ENCODE measurements at places on chromosomes 16 and 17.

GRCh38 chr16:27611340-27611739, 61.4 kb downstream of the KATNIP start:
- DNase-seq: no peak

- DNase-seq: no peak
These were observed 14.7 kb downstream of the GSPT1 start for GRCh38 chr16:11901091-11901490.

- DNase-seq: no peak
These were observed 1551.7 kb upstream of the GOT2 start for GRCh38 chr16:60285794-60286193.

DNA sequence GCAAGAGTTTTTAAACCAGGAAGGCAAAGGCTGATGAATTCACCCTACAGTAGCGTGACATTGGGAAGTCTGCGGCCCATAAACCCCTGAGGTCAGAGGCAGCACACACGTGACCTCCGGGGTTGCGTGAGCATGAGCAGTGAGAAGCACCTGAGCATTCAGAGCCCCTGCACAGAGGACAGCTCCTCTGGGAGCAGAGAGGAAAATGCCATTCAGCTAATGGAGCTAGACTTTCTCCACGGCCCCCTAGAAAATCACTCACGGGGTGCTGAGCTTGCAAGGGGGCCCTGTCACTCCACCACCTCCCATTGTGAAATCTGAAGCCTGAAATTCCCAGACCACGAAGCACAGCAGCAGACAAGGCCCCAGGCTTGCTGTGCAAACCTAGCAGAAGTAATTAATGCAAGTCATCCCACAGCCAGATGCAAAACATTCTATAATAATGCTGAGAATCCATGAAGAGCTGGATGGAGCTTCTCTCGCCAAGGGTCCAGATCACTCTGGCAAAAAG, 114.9 kb upstream of the RCVRN start:
- DNase-seq: no peak

- no peak for DNase-seq
These were observed 379.8 kb downstream of the UTP18 start for GRCh38 chr17:51640108-51640622.

DNA sequence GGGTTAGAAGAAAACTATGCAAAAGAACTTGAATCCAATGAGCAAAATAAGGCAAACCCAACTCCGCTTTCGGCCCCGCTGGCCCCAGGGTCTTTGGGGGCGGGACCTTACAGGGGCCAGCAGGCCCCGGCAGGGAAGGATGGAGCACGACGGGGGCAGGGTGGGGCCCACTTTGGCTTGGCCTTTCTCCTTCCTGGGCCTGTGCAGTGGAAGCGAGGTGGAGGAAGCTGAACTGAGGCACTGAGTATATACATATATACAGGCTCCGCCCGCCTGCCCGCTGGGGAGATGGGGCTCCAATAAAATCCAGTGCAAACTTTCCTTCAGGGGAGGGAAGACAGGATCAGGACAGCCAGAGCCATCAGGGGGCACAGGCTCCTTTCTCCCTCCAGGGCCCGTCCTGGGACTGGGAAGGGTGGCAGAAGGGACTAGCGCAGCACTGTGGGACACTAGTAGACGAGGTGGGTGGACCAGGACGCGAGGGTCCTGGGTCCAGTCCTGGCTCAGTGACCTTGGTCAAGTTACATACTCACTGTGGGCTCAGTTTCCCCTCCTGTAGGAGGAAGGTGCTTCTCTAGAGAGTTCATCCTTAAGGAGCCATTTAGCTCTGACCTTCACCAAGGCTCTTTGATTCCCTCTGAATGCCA, 20.9 kb upstream of the MPO start:
- DNase-seq: no peak

DNA sequence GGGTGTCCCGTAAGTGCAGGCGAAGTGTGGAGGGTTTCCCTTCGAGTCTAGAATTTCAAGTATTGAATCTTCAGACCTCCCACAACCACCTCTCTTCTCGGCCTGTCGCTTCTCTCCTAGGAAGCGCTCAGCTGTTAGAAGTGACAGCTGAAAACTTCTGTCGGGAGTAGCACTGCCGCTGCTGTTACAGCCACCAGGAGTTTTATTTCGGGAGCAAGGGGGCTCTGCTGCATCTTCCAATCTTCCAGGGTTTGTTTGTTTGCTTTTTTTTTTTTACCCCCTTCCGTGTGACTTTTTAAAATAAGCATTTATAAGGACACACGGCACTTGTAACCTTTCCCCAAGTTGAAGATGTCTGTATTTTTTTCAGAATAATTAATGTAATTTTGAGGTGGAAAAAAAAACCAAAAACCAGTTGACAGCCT, 767 bp downstream of the RPS6KB1 start:
- no peak for DNase-seq

DNA sequence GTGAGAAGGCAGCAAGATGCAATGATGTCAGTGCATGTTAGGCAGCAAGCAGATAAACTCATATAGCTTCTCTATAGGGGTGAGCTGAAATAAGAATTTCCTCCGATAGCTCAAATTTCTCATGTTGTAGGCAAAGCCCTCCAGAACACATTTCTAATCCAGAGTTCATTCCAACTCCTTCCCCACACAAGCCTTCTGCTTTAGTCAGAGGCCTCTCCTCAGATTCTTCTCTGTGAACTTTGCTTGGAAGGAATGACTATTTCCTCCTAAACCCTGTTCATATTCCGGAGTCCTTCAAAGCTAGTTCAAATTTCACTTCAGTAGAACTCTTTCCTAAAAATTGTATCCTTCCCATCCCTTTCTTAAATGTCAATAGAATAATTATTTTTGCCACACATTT, 144.8 kb downstream of the KCNJ2 start:
- no peak for DNase-seq

DNA sequence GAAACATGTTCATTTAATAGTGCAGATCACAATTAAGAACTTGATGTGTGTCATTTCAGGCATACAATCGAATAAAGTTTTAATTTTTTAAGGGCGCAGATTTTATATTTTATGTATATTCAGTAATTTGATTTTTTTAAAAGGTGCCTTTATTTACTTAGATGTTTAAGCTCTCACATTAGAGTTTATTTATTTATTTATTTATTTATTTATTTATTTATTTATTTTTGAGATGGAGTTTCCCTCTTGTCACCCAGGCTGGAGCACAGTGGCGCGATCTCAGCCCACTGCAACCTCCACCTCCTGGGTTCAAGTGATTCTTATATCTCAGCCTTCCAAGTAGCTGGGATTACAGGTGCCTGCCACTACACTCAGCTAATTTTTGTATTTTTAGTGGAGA, 3.8 kb downstream of the B4GALNT2 start:
- no peak for DNase-seq

- DNase-seq: no peak
These were observed 56.4 kb upstream of the AKTIP start for GRCh38 chr16:53559270-53559951.

GRCh38 chr17:19726631-19727376, 10.4 kb upstream of the SLC47A2 start:
- DNase-seq: no peak

- DNase-seq: no peak
These were observed 69.8 kb upstream of the KSR1 start for GRCh38 chr17:27386206-27387075.

GRCh38 chr16:27867122-27868110, 196.1 kb downstream of the GSG1L start:
- DNase-seq: no peak

DNA sequence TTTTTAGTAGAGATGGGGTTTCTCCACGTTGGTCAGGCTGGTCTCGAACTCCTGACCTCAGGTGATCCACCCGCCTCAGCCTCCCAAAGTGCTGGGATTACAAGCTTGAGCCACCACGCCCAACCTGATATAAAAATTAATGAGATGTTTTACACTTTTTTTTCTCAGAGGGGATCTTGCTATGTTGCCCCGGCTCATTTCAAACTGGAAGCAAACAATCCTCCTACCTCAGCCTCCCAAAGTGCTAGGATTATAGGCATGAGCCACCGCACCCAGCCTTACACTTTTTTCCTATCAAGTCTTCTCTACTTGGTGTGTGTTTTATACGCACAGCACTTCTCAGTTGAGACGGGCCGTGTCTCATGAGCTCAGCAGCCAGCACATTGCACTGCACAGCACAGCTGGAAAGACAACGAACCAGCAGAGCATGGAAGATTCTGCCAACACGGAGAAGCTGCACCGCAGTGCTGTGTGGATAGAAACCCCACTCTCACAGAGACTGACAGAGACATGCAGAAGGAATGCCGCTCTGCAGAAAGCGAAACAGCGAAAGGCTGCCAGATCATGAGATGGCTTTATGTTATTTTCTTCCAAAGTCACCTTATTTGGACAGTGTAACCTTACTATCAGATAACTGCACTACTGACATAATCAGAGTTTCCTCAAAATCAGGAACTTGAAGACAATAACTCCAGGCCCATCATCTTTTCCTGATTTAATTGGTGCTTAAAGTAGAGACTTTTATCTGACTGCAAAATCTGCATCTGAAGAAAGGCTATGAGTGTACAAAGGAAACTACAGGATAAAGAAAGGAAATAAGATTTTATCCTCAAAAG, 6.5 kb upstream of the QRICH2 start:
- no peak for DNase-seq

GRCh38 chr16:54316095-54316889, 29.7 kb upstream of the IRX3 start:
- DNase-seq: no peak

DNA sequence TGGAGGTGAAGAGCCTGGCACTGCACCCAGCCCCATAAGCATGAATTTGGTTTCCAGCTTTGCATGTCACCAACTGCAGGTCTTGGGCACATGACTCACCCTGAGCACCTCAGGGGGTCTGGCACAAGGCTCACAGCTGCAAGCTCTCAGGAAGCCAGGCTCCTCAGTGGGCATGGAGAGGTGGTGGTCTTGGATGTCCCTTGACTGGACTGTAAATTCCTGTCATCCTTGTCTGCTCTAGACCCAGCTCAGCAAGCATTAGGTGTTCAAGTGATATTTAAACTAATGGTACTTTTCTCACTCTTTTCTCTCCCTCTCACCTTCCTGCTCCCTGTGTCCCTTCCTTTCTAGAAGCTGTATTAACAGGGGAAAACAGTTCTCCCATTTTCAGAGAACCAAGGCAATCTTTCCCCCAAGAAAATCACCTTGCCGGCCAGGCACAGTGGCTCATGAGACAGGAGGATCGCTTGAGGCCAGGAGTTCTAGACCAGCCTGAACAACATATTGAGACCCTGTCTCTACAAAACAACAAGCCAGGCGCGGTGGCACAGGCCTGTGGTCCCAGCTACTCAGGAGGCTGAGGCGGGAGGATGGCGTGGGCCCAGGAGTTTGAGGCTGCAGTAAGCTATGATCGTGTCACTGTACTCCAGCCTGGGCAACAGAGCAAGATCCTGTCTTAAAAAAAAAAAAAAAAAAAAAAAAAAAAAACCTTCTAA, 5.1 kb upstream of the KIFC3 start:
- no peak for DNase-seq

GRCh38 chr17:29835435-29836351, 94.3 kb downstream of the SSH2 start:
- DNase-seq: no peak

- DNase-seq: no peak
These were observed 54.9 kb downstream of the IKZF3 start for GRCh38 chr17:39809221-39809620.

GRCh38 chr16:81873843-81874752, 95.0 kb downstream of the PLCG2 start:
- peak; percentile 5 for DNase-seq

DNA sequence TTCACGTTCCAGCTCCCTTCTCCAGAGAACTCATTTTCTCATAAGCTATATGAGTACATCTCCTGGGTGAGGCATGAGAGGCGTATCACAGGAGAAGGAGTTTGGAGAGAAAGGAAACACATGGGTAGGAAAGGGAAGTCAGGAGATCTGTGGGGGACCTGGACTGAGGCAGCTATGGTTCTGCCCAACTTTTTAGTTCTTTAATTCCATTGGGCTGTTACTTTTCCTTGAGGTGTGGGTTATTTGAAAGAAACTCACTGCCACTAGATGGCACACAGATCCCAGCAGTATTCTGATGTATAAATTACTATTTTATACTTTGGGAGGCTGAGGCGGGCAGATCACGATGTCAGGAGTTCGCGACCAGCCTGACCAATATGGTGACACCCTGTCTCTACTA, 63.6 kb downstream of the NUP93 start:
- no peak for DNase-seq

GRCh38 chr17:77836557-77837041, 121.9 kb upstream of the TNRC6C start:
- no peak for DNase-seq

DNA sequence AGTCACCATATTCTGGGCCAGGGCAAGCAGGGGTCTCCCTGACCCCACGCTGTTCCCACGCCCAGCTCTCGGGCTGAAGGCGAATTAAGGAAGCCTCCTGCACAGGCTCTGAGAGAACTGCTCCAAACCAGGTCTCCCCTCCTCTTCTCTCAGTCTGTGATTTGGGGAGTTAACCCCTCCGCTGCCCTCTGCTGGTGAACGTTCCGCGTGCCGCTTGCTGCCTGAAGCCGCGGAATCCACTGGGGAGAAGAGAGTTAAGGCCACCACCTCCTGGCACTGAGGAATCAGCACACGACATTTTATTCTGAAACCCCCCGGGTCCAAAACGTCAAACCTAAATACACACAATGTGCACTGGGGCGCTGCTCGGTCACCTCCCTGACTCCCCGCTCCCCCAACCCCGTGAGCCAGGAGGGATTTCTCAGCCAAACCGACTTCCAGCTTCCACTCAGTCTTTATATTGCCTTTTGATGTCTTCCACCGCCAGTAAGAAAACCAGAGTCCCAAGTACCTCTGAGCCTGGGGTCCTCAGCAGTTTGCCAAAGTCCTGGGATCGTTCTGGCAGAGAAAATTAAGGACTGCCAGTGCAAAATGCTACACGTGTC, 54.4 kb upstream of the RCVRN start:
- DNase-seq: no peak

DNA sequence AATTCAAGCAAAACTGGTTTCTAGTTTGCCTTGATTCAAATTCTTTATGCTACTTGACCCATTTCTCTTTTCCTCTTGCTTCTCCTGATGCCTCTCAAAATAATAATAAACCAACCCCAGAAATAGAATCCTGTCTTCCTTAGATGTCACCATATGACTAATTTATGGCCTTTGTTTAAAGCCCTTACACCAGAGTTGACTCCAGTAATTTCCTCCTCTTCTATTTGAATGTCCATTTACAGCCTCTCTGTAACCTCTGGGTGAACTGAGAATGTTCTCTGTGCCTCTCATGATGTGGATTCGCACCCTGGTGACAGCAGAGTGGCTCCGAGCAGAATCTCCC, 31.5 kb downstream of the ZFHX3 start:
- DNase-seq: no peak

GRCh38 chr17:55607731-55608341, 96.6 kb upstream of the SMIM36 start:
- no peak for DNase-seq
